ENCODE measurements at places on chromosomes 2 and 18.
A peak's percentile ranks its signal among the peaks of the same experiment; 100 is the strongest.

GRCh38 chr2:39665811-39666490 lies at the start of gene TMEM178A:
TMEM178A (plus strand) TSS chr2:39665917; CDS start chr2:39665975, 58 bp downstream.
- DNase-seq = no peak

DNA sequence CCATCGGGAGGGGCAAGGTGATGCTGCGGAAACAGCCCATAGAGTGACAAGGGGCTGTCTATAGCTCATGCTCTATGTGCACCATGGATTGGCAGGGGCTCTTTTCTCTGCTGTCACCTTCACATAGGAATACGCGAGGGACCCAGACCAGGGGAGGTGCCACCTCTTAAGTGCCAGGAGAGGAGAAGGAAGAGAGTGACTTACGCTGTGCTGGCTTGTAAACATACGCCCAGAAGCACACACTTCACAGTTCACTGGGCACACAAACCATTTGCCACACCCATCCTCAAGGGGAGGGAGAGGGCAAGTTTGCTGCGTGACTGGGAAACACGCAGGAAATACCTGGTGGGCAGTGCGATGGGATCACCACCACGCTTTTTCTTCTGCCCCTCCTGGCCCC lies 65.1 kb upstream of the GPR45 start:
- DNase-seq = no peak

DNA sequence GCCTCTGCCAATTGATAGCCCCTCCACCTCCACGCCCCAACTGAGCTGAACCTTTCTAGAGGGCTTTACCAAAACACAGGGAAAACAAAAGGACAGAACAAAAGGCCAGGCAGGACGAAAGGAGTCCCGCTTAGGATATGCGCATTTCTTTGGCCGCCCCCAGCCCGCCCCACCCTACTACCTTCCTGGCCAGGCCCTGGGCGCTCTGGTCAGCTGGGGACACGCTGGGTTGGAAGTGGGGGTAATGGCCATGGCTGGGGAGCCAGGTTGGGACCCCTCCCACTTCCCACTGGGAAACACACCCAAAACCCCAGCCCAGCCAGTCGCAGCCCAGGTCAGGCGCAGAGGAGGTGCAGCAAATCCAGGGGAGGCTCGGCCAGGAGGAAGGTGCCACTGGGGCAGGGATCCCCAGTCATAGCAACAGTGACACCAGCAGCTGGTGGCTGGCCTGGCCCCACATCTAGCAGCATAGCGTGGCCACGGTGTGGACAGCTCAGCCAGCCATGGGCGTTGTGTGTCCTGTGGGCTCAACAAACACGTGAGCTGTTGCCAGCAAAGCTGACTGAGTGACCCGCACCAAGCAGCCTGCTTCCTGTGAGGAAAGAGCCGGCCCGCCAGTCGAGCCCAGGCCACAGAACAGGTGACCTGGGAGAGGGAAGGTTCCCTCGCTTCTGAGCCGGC lies 24.6 kb upstream of the B3GNT7 start:
- DNase-seq = no peak

DNA sequence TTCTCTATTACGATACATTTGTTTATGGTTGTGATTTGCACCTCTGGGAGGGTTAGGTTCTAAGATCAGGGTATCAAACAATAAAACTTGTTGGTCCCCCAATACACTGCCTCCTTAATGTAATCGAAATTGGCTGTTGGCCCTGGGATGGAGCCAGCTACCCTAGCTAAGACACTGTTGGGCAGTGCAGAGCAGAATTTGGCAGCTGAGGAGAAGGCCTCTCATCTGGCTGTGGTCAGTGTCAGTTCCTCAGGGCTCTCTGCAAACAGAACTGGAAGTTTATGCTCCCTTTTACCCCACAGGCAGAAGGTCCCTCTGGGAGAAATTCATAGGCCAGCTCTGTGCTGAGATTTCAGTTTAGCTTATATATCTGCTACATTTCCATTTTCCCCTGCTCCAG lies 8.6 kb upstream of the HAAO start:
- DNase-seq = no peak

GRCh38 chr18:51523671-51524070 lies 326.2 kb upstream of the MEX3C start:
- no peak for DNase-seq

GRCh38 chr2:204453730-204454167 lies 91.5 kb upstream of the PARD3B start:
- no peak for DNase-seq

- DNase-seq = no peak
Measured at GRCh38 chr2:241197947-241198346, 9.5 kb downstream of the ANO7 start.

GRCh38 chr2:85066874-85067351 lies 66.3 kb upstream of the TCF7L1 start:
- no peak for DNase-seq

GRCh38 chr2:3126911-3127621 lies 250.6 kb downstream of the EIPR1 start:
- no peak for DNase-seq

GRCh38 chr18:35868915-35869314 lies 103.6 kb upstream of the RMP24 start:
- no peak for DNase-seq

DNA sequence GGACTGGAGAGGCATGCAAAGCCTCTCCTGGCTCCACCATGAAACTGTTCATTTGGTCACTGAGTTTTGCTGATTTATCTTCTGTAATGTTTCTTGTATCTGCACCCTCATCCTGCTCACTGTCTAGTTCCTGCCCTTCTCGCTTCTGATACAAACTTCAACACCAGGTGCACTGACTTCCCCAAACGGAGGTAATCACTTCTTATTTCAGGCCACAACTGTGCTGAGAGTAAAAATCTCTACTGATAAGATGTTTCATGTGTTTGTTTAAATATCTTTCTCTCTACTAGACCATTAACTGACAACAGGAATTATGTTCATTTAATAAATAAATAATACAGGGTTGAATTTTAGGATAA lies 10.9 kb upstream of the NT5C1B start:
- no peak for DNase-seq

DNA sequence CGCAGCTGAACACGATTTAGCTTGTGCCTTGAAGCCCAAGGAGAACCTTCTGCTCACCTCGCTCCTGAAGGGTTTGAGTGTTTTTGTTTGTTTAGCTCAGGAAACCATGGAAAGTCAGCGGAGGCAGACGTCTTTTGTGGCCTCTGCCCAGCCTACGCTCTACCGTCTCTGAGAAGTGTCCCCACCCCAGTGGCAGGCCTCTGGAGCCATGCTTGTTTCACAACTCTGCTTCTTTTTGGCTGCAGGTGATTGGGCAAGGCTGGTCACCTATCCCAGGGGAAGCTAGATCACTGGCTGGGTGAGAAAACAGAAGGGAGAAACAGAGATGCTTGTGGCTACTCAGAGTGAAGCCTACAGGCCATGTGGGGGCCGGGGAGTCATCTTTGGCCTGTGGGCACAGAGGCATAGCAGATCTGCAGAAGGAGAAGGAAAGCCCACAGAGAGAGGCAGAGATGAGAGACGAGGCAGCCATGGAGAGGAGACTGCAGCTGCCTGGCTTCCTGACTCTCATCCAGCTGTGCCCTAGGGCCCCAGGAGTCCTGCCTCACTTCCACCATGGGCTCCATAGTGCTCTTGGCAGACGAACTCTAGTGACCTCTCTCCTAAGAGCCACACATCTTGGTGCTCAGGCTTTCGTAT lies 50.1 kb downstream of the CIB4 start:
- no peak for DNase-seq

- no peak for DNase-seq
Measured at GRCh38 chr18:41721103-41721790, 233.8 kb upstream of the PIK3C3 start.

DNA sequence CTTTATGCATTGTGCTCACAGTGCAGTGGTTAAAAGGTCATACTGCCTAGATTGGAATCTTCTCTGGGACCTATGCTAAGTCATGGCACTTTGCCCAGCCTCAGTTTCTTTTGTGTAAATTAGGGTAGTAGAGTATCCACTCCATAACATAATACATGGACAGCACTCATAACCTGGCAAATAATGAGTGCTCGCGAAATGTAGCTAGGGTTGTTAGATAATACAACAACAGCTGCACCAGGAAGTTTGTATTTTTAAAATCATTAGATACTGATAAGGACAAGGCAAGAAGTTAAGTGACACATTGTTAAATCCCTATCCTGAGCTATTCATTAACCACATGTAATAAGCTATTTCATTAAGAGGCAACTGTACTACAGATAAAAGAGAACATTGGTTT lies 13.8 kb upstream of the PLA2R1 start:
- no peak for DNase-seq

GRCh38 chr18:23740105-23740830 lies 51.0 kb downstream of the LAMA3 start:
- no peak for DNase-seq

- no peak for DNase-seq
Measured at GRCh38 chr2:217666338-217666737, 336.5 kb downstream of the TNS1 start.

DNA sequence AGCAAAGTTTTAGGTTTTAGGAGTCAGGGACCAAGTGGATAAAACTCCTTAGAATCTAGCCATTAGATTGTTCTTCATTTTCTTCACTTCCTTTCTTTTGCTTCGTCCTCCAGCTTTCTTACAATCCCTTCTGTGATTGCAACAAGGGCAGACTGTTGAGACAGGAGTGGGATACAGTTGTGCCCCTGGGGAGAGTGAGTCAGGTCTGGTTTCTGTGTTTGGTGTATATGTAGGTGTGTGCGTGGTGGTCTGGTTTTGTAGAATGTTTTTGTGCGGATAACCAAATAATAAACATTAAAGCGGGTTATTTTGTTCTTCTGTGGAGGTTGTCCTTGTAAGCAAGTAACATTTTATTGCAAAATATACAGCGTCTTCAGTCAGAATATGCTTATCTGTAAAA lies 7.3 kb downstream of the INSIG2 start:
- no peak for DNase-seq

DNA sequence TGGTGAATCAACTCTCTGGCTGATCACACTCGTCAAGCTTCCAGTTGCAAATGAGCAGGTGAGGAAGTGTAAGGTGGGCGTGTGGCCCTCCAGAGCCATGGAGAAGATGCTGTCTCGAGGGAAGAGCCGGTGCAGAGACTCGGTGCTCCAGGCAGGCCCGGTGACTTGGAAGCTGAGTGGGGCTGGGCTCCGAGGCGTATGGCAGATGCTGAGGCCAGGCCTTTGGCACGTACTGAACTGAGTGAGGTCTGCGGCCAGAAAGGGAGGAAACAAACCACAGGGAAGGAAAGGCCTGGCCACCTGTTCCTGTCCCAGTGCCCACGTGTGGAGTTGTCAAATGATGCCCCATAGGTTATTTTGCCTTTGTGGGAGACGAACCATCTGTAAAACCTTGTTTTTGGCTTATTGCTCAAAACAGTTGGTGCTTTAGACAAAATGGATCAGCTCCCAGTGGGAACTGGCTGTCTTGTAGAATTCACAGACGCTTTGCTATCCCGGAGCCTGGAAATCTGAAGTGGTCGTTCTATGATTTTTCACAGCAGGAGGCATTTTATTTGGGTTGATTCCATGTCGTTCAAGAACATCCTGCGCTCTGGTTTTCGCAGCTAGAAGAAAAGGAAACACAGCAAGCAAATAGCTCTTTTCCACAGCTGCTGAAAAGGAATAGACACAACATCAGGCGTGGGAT lies 117.5 kb upstream of the TMEM18 start:
- DNase-seq = no peak

- no peak for DNase-seq
Measured at GRCh38 chr18:23877371-23877770, 137.2 kb upstream of the TTC39C start.

DNA sequence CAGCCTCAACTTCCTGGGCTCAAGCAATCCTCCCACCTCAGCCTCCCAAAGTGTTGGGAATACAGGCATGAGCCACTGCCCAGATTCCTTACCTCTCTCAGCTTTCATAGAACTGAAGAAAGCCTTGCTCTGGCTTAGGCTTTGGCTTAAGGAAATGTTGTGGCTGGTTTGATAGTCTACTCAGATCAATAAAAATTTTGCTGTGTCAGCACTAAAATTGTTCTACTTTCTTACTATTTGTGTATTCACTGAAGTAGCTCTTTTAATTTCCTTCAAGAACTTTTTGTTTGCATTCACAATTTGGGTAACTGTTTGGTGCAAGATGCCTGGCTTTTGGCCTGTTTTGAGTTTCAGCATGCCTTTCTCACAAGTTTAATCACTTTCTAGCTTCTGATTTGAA lies 634.0 kb upstream of the FSHR start:
- no peak for DNase-seq

GRCh38 chr18:55003695-55004094 lies 44.4 kb upstream of the CCDC68 start:
- DNase-seq = no peak

GRCh38 chr2:54560146-54560881 lies 104.2 kb downstream of the SPTBN1 start:
- peak; percentile 70 for DNase-seq

DNA sequence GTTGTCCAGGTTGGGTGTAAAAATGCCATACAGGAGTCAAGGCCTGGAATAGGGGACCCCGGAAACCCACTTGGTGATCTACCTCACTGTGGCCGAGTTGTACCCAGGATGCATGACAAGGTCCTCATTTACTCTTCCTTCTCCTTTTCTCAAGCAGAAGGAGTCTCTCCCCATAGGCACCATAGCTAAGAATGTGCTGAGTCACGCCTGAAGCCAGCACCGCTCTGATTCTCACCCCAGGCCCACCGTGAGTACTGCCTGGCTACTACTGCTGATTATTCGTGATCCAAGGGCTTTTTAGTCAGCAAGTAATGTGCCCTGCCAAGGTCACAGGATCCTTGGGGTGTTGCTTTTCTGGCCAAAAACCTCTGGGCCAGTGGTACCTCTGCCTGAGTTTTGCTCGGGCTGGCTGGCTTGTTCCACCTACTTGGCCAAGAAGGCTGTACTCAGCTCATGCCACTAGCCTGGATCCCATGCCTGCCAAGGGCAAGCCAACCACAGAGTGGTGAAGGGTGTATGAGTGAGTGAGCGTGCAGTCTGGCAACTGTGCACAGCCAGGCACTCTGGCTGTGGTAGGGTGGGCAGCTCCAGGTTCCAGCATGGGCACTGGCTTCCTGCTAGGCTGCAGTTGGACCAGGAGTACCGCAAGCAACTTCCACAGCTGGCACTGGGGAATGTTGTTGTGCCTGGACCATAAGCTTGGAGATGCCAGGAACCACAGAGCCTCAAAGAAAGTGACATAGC lies 650.1 kb upstream of the VRK2 start:
- peak; percentile 20 for DNase-seq

- DNase-seq = no peak
Measured at GRCh38 chr2:240137596-240138253, 1.6 kb upstream of the COPS9 start.

DNA sequence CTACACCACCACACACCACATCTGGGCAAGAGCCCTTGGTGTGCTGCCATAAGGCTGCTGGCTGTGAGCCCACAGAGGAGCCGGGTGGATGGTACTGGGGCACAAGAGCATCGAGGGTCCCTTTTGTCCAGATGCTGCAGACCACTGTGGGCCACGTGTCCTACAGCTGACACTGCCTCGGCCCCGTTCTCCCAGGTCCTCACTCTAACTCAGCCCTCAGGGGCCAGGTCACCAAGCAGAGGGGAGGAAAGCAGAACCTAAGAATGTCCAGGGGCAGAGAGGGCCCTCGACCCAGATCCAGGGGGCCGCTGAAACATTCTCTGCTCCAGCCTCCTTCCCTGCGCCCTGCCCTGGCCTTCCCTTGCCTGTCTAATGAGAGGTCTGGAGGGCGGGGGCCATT lies 91.7 kb upstream of the ASB18 start:
- no peak for DNase-seq
